Activated T-cell treated with anti-CD3 and anti-CD28 coated beads, Interleukin-2, amount 50 U/mL, for 72 hours (primary cell): ENCODE measurements at places on chromosomes 7 and 10. TPM values are rescaled to one million over a fixed set of nuclear protein-coding genes. Genes with fewer than 3 reads are reported as not detected.

GRCh38 chr10:47311193-47311931, 10.9 kb upstream of the GDF2 start:
- peak; percentile 30 for DNase-seq

GRCh38 chr10:49149881-49150280, 16.1 kb upstream of the FAM170B start:
- DNase-seq = no peak

DNA sequence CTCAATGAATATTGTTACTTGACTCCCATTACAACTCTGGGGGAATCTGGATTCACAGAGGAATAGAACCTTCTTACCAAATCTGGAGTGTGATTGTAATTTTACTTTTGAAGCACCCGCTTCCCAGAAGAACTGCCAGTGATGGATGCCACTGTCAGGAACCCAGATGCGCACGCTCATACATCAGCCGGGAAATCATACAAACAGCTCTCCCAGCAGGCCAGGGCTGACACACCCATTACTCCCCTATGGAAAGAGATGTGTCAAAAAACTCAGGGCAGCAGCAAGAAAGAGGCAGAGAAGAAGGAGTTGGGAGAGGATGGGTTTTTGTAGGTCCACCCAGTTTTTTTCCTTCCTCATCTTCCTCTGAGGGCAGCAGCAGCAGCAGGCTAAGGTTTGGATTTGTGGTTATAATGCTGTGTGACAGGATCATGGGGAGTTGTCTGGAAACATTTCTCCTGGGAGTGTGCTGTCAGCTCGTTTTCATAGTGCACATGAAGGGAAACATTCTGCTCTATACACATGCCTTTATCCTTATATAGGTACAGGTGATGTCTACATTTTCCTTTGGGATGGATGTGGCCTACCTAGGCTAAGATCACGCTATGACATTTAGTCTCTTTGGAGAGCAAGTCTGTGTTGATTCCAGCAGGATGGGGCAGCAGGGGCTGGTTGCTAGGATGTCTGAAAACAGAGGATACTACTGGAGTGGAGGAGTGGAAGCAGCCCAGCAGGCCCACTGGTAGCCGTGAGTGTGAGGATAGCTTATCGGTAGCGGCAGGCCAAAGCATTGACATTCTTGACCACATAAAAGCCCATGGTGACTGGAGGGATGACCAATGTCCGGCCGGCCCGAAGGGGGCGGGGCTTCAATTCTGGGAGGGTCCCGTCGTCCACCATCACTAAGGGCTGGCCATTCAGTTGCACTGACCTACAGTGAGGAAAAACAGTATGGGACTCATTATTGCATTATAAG, 12.4 kb upstream of the HPS1 start:
- DNase-seq = no peak

DNA sequence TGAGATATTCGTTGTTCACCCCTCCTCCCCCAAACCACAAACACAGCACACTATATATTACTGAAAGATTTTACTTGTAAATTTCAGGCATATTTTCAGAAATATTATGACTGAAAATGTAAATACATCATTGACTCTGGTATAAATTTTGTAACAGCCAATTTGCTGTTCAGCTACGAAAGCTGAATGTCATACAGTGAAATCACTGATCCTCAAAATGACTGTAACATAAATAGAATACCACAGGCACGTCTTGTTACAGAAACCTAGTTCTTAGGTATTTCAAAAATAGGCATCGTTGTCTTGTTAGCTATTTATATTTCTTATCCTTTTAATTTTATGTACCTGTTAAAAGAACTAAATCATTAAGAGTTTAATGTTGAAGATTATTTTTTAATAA, 15.1 kb downstream of the TRUB1 start:
- DNase-seq = no peak

The NAT16 gene
- total RNA-seq = not detected

DNA sequence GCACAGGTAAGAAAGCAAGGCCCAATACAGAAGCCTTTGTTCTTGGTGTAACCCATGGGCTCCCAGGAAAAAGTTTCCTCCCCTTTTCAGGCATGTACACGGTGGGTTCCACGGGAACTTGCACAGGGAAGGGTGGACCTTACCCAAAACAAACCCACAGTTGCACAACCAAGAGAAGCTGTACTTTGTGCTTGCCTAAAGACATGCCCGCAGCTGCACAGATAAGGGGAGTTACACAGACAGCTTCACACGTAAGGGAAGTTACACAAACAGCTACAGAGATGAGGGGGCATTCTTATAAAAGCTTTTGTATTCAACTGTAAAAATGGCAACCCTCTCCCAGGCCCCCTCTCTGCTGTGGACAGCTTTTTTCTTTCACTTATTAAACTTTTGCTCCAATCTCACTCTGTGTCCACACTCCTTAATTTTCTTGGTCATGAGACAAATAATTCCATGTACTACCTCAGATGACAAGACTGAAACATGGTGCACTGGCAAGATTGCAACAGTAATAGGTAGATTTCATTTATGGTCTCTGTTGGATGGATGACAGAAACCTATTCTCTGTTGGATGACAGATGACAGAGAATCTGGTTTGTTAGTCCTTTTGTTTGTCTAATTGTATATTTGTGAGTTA, 72.9 kb downstream of the ATE1 start:
- no peak for DNase-seq
